Sciatic nerve (tissue), 2 donors: ENCODE measurements at places on chromosomes 11 and 22.

- no peak for DNase-seq
Observed at GRCh38 chr22:21961127-21961867, 8.6 kb upstream of the PPM1F start.

GRCh38 chr22:45878901-45879551 lies 97.9 kb downstream of the WNT7B start:
- DNase-seq = peak; percentile 48

DNA sequence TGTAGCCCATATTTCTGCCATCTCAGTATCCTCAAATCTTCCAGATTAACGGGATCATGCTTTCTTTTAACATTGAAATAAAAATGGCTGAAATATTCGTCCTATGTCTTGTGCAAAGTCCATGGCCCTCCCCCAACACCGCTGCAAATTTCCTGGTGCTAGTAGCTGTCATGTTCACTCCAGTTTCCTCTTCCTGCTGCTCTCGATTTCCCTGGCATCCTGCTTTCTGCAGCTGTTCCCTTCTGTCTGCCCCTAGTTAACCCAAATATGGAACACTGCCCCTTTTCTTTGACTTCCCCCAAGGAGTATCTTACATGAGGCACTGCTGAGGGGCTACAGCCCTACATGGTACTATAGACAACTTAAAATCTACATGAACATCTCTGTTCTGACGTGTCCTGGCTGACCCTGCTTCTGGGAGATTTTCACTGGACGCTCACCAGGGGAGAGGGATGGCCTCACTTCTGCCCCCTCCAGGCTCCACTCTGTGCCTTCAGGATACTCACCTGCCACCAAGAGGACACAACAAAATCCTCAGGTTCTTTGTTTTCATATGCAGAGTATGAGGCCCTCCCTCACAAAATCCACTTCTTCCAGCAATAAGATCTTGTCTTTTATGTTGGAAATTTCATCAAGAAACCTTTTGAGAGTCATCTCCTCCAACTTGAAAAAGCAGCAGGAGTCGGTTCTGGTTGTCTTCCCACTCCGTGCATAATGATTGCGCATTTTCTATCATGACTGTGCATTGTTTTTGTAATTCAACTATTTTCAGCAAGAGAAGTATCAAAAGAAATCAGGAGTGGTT lies 29.5 kb upstream of the SCUBE2 start:
- no peak for DNase-seq

DNA sequence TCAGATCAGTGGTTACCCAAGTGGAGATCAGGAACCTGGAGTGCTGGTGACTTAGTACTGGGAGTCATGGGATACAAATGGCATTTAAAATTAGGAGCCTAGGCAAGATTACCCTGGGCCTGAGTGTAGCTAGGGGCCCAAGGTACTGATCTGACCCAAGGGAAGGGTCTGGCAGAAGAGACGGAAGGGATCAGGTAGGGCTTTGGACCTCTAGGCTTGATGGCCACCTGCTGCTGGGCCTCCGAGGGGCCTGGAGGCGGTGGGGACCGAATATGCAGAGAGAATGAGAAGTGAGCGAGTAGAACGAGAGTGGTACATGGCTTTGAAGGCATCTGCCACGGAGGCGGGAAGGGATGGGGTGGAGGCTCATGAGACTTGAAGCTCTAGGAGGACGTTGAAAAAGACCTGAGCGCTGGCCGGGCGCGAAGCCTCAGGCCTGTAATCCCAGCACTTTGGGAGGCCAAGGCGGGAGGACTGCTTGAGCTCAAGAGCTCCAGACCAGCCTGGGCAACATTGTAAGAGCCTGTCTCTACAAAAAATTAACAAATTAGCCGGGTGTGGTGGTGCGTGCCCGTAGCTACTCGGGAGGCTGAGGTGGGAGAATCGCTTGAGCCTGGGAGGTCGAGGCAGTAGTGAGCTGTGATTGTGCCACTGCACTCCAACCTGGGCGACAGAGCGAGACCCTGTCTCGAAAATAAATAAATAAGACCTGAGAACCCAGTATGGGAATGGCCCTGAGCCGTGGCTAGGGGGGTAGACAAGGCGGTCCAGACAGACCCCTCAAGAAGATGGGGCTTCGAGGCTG lies 563 bp upstream of the PPIL2 start:
- DNase-seq = no peak

DNA sequence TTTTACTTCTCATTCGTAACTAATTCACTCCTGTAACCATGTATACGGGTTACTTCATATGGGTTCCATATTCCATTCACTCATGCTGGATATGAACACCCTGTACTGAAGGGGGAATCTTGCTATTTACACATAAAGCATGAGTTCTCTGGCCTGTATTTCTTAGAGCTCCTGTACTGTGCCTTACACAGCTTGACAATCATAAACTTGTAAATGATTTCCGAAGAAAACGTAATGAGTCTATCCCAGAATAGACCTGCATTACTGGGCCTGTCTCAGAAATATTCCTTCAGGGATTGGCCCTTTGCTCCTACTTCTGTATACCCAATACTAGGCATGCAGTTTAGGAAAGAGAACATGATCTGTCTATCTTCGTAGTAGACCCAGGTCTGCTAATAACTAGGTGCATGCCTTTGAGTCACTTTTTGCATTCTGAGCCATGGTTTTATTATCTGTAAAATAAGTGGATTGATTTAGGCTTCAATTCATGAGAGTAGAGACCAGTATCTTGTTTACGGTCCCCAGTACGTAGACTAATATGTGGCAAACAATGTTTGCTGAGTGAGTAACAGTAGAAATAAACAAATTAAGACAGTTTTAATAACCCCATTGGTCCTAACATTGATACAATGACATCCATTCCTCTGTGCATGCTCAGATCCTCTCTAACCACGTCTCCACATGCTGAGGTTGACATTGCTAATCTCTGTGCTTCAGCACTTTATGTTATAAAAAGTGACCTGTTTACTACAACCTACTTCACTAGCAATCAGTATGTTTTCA lies 1.2 kb downstream of the CCDC34 start:
- DNase-seq = no peak

- DNase-seq = no peak
Observed at GRCh38 chr22:46364341-46365165, 29.0 kb downstream of the TRMU start.

DNA sequence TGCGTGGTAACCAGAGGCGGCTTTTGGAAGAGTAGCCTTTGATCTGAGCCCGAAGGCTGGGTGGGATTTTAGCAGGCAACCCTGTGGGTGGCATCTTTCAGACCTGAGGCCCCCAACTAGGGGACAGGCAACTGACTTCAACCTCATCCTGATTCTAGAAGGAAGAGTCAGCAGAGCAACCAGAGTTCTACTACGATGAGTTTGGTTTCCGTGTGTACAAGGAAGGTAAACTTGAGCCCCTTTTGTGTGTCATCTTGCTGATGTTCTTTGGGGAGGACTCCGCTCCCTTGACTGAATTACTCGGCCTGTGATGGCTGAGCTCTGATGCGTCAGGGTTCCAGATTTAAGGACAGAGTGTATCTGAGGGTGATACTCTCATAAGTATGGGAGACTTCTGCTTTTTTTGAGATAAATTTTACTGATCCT lies 31.6 kb downstream of the SGSM3 start:
- DNase-seq = peak; percentile 13
